ENCODE measurements at places on chromosomes 13 and 19.
A peak's percentile ranks its signal among the peaks of the same experiment; 100 is the strongest.

GRCh38 chr13:98399756-98400155 lies 177.2 kb downstream of the STK24 start:
- DNase-seq: no peak

- no peak for DNase-seq
These were observed 515 bp upstream of the ZNF324B start for GRCh38 chr19:58450856-58451357.

DNA sequence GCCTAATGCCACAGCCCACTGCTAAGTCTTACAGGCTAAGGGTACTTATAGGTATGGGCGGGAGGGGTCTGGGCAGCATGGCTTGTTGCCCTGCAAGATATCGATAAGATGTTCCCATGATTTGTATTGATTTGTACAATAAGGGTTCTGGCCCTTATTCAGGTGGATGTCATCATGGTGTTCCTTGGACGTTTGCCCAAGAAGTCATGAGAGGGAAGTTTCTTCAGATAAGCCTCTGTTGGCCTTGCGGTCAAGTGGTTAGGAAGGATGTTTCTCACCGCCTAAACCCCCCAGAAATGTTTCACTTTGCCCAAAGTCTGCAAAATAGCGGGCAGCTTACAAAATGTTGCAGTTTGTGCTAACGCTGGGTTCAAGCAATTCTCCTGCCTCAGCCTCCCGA lies 7.3 kb downstream of the PARP4 start:
- no peak for DNase-seq

- peak; percentile 63 for DNase-seq
These were observed 16.3 kb downstream of the CILP2 start for GRCh38 chr19:19554074-19555023.

DNA sequence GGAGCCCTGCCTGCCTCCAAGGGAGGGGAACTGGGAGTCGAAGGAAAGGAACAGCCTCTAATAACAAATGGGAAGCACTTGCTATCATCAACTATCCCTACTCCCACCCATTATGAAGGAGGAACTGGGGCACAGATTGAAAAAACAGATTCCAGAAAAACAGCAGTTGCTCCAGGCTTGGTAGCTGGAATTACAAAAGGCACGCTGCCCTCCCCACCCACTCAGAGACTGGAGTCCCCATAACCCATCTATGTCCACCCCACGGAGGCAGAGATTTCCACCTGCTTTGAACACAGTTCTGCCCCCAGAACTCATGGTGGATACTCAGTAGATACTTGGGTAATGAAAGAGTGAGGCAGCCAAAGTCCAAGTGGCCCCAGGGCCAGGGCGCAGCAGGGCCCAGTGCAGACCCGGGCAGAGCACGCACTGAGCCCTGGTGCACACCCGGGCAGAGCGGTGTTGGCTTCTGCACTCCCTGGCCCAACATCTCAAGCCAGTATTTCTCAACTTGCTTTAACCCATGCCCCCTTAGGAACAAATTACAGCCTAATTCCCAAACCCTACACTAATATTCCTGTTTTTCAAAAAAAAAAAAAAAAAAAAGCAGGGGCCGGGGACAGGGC lies 19.1 kb upstream of the CCNP start:
- no peak for DNase-seq

DNA sequence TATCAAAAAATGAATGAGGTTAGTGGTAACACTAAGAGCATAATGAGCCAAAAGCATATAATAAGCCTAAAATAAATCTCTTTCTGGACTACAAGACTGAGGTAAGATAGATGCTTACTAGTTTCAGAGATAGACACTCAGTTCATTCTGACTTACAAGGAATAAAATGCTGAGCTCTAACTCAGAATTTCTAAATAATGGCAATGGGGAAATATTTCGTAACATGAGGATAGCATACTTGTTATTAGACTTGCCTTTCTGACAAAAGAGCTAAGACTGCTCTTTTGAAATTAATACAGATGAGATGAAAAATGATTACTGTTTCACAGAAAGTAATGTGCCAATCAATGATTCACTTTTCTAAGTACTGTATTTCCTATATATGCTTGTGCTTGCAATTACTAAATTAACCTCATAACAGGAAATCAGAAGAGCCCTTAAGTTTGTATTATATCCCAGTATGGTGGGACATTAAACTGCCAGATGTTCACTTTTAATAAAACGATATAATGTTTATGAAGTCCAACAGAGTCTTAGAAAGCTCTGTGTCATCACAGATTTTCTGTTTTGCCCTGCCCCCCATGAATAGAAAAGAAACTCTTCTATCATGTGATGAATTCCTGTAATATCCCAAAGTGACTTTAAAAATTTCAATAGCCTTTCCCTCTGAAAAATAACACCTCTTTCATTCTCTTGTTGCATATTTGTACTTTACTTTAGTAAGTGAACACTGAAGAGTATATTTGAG lies 2771.0 kb upstream of the PCDH20 start:
- DNase-seq: no peak

GRCh38 chr19:55702131-55702627 lies 27.2 kb downstream of the EPN1 start:
- DNase-seq: no peak

- no peak for DNase-seq
These were observed 132.7 kb downstream of the ZDHHC20 start for GRCh38 chr13:21326155-21327031.

DNA sequence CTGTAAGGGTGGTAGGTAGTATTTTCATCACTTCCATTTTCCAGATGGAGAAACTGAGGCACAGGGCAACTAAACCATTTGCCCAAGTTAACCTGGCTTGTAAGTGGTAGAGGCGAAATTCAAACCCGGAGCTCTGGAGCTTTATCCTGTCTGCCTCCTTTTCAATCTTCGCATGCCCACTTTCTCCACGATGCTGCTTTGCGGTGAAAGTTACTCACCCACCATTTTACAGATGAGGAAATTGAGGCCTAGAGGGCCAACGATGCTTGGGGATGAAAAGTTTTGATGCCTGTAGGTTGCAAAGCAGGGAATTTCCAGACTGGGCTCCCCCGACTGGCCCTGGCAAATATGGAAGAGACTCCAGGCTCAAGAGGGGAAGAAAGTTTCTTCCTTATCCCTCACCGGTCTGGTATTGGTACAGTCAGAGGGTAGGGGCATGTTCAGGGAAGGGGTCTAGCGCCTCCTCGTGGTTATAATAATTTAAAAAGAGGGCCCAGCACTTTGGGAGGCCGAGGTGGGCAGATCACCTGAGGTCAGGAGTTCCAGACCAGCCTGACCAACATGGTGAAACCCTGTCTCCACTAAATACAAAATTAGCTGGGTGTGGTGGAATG lies 1.9 kb upstream of the SH2D3A start:
- DNase-seq: no peak

DNA sequence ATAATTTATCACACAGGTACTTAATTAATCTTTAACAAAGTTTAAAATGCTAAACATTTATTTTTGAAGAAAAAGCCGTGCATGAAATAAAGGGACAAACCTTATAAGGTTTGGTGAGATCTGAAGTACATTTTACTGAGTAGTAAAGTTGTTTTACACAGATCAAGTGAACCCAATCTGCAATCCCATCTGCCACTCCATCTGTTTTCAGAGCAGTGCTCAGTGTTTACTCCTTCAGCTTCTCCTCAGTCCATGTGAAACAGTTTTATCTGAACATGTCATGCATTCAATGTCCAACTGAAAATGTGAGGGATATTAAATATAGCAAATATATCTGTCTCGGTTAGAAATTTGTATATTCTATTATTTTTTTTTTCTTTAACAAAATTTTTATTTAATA lies 166.8 kb downstream of the MAB21L1 start:
- no peak for DNase-seq

- no peak for DNase-seq
These were observed 9.4 kb downstream of the ITPKC start for GRCh38 chr19:40726279-40726678.

DNA sequence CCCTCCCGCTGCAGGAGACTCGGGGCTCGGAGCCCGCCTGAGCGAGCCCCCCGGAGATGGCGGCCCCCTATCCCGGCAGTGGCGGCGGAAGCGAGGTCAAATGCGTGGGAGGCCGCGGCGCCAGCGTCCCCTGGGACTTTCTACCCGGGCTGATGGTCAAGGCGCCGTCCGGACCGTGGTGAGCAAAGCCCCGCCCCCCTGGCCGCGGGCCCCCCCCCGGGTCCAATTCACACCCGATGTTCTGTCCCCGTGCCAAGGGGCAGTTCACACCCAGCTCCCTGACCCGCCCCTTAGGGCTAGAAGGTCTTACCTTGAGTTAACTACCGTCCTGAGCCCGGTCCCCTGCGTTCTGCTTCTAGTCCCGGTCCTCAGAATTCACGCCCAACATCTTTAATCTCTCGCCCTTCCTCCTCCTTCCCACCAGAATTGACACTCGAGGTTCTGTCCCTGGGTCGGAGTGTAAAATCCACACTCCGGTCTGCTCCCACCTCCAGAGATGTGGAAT lies 1.4 kb downstream of the NPAS1 start:
- DNase-seq: no peak

DNA sequence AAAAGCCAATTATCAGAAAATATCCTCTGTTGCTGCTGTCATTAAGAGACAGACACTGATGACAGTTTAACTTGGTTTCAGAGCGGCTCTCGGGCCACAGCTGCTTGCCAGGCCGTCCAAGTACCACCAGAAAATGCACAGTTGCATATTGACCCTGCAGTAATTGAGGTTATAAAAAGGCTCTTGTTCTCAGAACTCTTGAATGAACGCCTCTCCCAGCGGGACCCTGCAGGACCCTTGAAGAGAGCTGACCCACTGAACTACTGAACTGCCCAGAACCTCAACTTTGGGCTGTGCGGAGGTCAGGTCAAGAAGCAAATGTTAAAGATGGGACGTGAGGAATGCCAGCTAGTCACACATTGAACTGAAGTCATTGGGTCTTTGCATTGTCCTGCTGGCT lies 1559.0 kb upstream of the SLC10A2 start:
- DNase-seq: no peak

DNA sequence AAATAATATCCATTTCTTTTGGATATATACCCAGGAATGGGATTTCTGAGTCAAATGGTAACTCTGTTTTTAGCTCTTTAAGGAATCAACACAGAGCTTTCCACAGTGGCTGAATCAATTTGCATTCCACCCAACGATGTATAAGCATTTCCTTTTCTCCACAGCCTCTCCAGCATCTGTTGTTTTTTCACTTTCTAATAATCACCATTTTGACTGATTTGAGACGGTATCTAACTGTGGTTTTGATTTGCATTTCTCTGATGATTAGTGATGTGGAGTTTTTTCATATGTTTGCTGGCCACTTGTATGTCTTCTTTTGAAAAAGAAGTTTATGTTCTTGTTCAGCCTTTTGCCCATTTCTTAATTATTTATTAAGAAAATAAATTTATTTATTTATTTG lies 352.2 kb upstream of the OBI1 start:
- no peak for DNase-seq

- no peak for DNase-seq
These were observed 34.7 kb upstream of the ESD start for GRCh38 chr13:46831588-46832194.
